Ovary (tissue), 10 donors: ENCODE measurements at places on chromosomes 2 and 18. TPM values are rescaled to one million over a fixed set of nuclear protein-coding genes. Genes with fewer than 3 reads are reported as not detected.

GRCh38 chr18:62757399-62758010, 42.2 kb downstream of the PHLPP1 start:
- no peak overlapping the region for H3K27ac ChIP-seq
- H3K27me3 ChIP-seq: no peaks in the 10 kb centered on the region
- H3K4me1 ChIP-seq: no peaks in the 10 kb centered on the region
- no peaks in the 10 kb centered on the region for H3K36me3 ChIP-seq

DNA sequence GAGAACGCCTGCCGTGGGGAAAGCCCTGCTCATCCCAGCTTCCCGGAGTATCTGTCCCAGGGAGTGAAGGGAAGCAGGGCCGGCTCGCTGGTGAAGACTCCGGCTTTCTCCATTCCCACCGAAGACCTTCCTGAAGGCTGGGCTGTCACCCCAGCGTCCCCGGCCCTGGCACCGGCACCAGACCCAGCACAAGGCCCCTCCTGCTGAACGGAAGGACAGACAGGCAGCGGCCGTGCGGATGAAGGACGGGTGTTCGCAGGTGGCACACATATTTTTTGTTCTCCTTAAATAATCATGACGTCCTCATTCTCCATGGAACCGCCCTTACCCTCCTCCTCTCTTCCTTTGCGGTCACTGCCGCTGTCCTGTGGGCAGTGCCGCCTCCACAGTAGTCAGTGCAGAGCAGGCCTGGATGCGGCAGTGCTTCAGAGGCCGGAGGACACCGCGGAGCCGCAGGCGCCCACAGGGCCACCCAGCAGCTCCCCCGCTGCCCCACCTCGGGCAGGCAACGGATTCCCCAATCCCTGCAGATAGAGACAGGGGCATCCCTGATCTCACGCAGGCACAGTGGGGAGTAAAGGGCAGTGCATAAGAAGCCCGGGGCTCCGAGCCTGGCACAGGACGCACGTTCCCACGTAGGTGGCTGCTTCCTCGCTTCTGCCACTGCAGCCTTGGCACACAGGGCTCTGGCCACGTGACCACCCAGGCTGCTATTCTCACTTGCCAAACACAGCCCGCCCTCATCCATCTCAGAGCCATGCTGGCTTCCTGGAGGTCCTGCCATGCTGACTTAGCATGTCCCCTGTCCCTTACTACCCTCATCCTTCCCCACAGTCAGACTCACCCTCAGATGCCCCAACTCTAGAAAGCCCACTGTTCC, 229.7 kb downstream of the EIPR1 start:
- H3K27me3 ChIP-seq: no peaks in the 10 kb centered on the region
- no peak overlapping the region for H3K4me3 ChIP-seq
- no peaks in the 10 kb centered on the region for H3K4me1 ChIP-seq

DNA sequence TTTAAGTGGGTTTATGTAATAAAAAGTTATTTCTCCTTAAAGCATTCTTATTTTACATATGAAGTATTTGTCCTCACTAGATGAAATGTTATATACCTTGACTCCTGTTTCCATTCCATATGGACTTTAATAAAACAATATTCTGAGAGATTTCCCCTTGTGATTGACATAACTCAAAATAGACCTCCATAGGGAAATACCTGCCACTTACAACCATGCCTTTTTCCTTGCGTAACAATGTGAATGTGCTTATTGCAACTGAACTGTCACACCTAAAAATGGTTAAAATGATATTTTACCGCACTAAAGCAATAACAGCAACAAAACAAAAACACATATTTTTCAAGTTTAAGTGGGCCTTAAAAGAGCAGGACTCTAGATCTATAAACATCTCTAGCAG, 70.3 kb upstream of the TGIF1 start:
- H3K4me1 ChIP-seq: peaks cover 3% of the 10 kb centered on the region
- H3K4me3 ChIP-seq: no peak overlapping the region
- no peaks in the 10 kb centered on the region for H3K27me3 ChIP-seq
- no peak overlapping the region for H3K27ac ChIP-seq
- no peaks in the 10 kb centered on the region for H3K36me3 ChIP-seq

DNA sequence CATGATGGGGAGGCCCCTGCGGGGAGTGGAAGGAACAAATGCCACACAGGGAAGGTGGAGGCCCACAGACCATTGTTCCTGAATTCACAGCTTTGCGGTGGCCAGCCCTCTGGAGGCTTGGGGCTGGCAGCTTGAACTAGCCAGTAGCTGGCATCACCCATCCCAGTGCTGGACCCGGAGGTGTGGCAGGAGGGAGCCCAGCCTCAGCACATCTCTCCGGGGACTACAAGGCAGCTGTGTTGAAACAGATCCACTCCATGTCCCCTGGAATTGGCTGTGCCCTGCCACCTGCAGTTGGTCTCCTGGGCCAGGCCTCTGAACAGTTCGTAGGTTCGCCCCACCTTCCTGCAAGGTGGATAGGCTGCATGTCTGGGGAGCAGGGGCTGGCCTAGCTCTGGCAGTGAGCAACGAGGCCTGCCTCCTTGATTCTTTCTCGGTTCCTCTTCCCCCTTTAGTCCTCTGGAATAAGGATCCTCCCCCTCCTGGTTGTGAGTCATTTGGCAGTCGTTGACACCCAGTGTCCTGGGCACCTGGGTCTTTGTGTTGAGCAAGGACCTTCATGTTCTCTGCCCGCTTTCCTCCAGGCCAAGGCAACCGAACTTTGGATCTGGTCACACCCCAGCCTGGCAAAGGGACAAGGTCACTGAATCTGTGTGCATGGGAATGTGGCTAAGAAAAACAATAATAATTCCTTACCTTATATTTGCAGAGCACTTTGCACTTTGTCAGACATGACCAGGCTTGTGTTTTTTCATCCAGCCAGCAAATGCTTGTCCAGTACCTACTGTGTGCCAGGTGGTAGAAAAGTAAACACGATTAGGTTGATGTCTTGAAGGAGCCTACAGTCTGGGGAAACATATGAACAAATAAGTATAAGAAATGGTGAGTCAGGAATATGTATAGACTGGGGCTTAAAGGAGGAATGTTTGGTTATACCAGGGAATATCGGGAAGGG, 55.0 kb upstream of the MCFD2 start:
- no peak overlapping the region for H3K4me3 ChIP-seq
- peaks cover 18% of the 10 kb centered on the region for H3K4me1 ChIP-seq

GRCh38 chr2:230889911-230890601, 25.3 kb downstream of the ITM2C start:
- H3K4me1 ChIP-seq: no peaks in the 10 kb centered on the region
- DNase-seq: no peak
- H3K4me3 ChIP-seq: no peak overlapping the region
- no peak overlapping the region for H3K27ac ChIP-seq
- H3K27me3 ChIP-seq: no peaks in the 10 kb centered on the region

DNA sequence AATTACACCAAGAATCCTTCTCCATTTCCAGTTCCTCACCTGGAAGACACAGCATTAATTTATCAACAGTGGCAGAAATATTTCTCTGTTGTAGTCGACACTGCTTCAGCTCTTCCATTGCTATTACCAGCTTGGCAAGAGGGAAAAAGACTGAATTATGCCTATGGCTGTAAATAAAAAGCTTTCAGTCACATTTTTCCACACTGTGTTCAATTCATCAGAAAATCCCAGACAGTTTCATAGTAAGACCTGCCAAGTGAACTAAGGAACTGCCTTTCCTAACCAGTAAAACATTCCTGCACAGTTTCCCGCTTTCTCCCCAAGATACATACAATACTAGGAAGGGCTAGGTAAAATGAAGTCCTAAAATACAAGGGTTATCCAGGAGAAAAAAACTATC, 94.7 kb downstream of the EXOC6B start:
- no peaks in the 10 kb centered on the region for H3K36me3 ChIP-seq
- no peak overlapping the region for H3K4me3 ChIP-seq
- no peak overlapping the region for H3K27ac ChIP-seq
- H3K4me1 ChIP-seq: no peaks in the 10 kb centered on the region

DNA sequence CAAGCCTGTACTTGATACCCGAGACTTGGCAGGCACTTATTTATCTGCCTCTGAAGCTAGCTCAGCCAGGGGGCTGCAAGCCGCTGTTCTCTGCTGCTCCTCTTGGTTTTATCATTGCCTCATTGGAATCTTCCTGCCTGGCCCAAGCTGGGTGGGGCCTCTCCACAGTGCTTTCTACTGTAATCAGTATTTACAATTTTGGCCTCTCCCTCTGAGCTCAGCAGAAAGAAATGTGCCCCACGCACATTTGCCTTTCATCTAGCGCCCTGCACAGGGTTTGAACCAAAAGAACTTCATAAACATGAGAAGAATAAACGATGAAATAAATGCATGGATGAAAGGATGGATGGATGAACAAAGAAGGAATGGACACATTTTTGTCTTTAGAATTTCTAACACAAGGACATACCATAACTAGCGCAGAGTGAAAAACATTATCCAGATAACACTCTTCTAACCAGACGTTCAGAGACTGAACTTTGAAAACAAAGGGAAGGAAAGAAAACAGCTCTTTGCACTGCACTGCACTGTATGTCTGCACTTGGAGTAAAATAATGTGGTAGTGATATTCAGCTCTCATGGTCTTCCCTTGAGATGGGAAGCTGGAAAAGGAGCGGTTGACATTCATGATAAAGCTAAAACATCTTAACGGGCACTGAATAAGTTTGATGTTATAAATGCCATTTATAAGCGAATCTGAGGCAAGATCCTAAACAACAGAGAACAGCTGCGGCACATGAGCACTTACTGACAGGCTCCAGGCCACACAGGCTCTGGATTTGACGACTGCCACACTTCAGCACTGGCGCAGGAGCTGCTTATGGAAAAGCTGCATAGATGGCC, 86.8 kb upstream of the SP3 start:
- H3K4me1 ChIP-seq: peaks cover 6% of the 10 kb centered on the region
- H3K27ac ChIP-seq: no peak overlapping the region
- no peaks in the 10 kb centered on the region for H3K36me3 ChIP-seq
- no peak for DNase-seq

HOXD3 gene
- 18.7 TPM for total RNA-seq
